ENCODE measurements at places on chromosomes 2 and 18. TPM values are rescaled to one million over a fixed set of nuclear protein-coding genes. Genes with fewer than 3 reads are reported as not detected.

BARD1 gene
- total RNA-seq: 12.7 TPM

FSIP2 gene
- total RNA-seq: not detected

HJURP gene
- 12.4 TPM for total RNA-seq

RBM45 gene
- total RNA-seq: 21.8 TPM

IL1A gene
- not detected for total RNA-seq

PIEZO2 gene
- total RNA-seq: not detected

POTEJ gene
- not detected for total RNA-seq

NTSR2 gene
- total RNA-seq: not detected

TUBB8B gene
- not detected for total RNA-seq

SERPINB4 gene
- not detected for total RNA-seq

FTCDNL1 gene
- 4.5 TPM for total RNA-seq

HSPE1 gene
- total RNA-seq: 84.7 TPM

NEB gene
- 1.5 TPM for total RNA-seq

GATA6 gene
- under 0.01 TPM for total RNA-seq

DSG1 gene
- not detected for total RNA-seq

DPP4 gene
- 140 TPM for total RNA-seq

IL1F10 gene
- total RNA-seq: not detected

COPS8 gene
- total RNA-seq: 140 TPM

TYW5 gene
- total RNA-seq: 9.0 TPM

TUBA3D gene
- total RNA-seq: not detected

HOXD13 gene
- total RNA-seq: not detected

FBXO15 gene
- total RNA-seq: 1.4 TPM

SLC14A1 gene
- not detected for total RNA-seq

C1GALT1C1L gene
- 1.1 TPM for total RNA-seq

CACNB4 gene
- under 0.01 TPM for total RNA-seq

CNNM3 gene
- 12.4 TPM for total RNA-seq

RAB6C gene
- total RNA-seq: not detected

PKDCC gene
- total RNA-seq: 30.2 TPM

CDKL4 gene
- 3.6 TPM for total RNA-seq

HS1BP3 gene
- total RNA-seq: 65.8 TPM

STPG4 gene
- total RNA-seq: 0.36 TPM

UCN gene
- 2.1 TPM for total RNA-seq

RESP18 gene
- not detected for total RNA-seq

ARHGAP28 gene
- total RNA-seq: 1.7 TPM

REG1B gene
- total RNA-seq: not detected

TM4SF20 gene
- total RNA-seq: not detected

PFN4 gene
- total RNA-seq: 0.67 TPM

ALPG gene
- total RNA-seq: not detected

ALKAL2 gene
- not detected for total RNA-seq

EGR4 gene
- not detected for total RNA-seq

GKN2 gene
- total RNA-seq: not detected

CDH20 gene
- not detected for total RNA-seq

ANKRD30B gene
- 1.2 TPM for total RNA-seq

LIMS3 gene
- total RNA-seq: 1.1 TPM

ALPP gene
- not detected for total RNA-seq

TMEM178A gene
- not detected for total RNA-seq

ACVR2A gene
- total RNA-seq: 10.2 TPM

ST8SIA5 gene
- total RNA-seq: 0.33 TPM

ZNF396 gene
- 1.5 TPM for total RNA-seq

NDUFAF7 gene
- 17.1 TPM for total RNA-seq

R3HDM1 gene
- total RNA-seq: 20.0 TPM

TMEM247 gene
- total RNA-seq: not detected

AQP12B gene
- not detected for total RNA-seq

DPYSL5 gene
- not detected for total RNA-seq

NOL4 gene
- total RNA-seq: not detected

STARD6 gene
- not detected for total RNA-seq

All from melanocyte of skin (primary cell).